ENCODE measurements at places on chromosomes 12 and 14. TPM values are rescaled to one million over a fixed set of nuclear protein-coding genes. Genes with fewer than 3 reads are reported as not detected.

The EPYC gene
- total RNA-seq, result not detected

The MYF5 gene
- total RNA-seq, result not detected

The FERMT2 gene
- total RNA-seq, result 101 TPM

DNA sequence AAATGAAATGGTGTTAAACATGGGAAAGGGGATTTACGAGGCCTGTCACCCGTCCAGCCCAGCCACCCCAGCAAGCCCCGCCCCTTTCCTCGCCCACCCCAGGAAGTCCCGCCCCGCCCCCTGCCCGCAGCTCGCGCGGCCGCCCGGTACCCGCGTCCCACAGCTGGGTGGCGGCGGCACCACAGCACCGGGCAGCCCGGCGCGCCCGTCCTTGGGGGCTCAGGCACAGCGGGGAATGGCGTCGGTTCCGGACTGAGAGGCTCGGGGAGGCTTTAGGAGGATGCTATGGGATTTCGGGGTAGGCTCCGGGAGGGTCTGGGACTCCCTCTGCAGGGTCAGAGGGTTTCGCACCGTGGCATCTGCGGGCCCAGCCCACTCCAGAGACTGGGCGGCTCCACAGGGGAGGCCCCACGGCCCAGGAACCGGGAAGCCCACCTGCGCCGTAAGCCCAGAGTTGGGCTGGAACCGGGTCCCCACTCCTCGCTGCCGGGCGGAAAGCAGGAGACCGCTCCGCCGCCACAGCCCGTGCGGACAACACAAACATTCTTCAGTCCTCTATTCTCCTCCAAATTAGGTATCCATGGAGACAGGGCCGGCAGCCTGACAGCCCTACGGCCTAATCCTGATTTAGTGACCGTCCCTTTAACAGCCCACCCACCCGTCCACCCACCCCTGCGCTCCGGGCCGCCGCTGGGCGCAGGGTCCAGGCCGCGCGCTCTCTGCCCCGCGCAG lies 1.4 kb downstream of the FIGNL2 start:
- no peak for DNase-seq

- DNase-seq, result no peak
Observed at GRCh38 chr12:69648476-69648875, 37.8 kb upstream of the LRRC10 start.

DNA sequence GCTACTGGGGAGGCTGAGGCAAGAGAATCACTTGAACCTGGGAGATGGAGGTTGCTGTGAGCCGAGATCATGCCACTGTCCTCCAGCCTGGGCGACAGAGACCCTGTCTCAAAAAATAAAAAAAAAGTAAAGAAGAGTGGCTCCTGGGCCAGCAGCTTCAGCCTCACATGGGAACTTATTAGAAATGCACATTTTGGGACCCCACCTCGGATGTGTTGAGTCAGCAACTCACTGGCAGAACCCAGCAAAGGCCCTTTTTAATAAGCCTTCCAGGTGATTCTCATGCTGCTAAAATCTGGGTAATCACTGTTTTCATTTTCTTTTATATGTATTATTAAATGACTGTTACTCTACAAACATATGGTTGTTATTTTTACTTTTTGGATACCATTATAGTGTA lies 41.6 kb downstream of the TBK1 start:
- no peak for DNase-seq

DNA sequence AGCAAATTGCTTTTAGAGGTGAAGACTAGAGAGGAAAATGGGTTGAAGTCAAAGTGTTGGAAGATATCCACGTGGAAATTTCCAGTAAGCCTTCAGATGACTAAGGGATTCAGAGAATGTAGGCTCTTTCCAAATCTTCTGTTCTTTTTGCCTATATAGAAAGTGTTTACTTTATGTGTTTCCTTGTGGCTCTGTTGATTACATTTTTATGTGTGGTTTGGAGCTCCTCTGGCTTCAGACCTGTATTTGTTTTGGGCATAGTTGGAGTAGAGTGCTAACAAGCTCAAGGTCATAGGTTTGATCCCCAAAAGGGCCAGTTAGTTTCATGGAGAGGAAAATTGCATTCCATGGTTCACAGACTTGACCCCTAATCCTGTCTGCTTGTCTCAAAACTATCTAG lies 91.9 kb downstream of the IGF1 start:
- DNase-seq, result no peak

DNA sequence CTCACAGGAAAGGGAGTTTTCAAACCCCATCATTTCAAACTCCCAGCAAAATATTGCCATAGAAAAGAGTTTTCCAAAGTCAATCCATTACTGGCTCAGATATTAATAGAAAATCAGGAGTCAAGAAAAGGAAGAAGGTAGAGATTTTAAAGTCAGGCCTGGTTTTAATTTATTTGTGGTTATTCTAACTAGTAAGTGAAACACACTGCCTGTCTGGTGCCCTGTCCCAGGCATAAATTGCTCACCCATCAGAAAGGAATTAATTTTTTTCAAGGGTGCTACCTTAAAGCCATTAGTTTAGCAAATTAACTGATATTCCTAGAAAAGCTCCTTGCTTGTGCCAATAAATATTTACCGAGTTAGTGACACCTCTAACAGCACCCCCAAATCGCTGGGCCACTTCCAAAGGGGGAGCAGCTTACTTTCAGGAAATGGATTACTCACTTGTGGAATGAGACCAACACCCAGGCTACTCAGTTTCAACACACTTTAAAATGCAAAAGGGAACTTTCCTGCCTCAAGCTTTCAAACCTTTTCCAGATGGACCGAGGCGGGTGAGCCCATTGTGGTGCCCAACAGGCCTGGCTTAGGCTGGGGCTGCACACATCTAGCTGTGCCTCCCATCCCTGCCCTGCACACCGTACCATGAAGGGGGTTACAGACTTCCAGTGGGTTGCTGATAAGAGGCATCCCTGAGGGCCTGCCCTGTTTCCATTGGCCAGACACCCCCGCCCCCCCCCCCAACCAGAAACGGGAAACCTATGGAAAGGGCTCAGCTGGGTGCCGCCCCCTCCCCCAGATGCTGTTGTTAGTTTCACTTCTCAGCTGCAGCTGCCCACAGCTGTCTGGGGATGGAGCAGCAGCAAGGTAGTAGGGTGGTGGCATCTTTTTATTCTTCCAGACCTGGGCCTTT lies 117.2 kb downstream of the SAMD4A start:
- DNase-seq, result no peak

Measured in glomerular endothelial cell (primary cell).